ENCODE measurements at places on chromosomes 7 and 10.

DNA sequence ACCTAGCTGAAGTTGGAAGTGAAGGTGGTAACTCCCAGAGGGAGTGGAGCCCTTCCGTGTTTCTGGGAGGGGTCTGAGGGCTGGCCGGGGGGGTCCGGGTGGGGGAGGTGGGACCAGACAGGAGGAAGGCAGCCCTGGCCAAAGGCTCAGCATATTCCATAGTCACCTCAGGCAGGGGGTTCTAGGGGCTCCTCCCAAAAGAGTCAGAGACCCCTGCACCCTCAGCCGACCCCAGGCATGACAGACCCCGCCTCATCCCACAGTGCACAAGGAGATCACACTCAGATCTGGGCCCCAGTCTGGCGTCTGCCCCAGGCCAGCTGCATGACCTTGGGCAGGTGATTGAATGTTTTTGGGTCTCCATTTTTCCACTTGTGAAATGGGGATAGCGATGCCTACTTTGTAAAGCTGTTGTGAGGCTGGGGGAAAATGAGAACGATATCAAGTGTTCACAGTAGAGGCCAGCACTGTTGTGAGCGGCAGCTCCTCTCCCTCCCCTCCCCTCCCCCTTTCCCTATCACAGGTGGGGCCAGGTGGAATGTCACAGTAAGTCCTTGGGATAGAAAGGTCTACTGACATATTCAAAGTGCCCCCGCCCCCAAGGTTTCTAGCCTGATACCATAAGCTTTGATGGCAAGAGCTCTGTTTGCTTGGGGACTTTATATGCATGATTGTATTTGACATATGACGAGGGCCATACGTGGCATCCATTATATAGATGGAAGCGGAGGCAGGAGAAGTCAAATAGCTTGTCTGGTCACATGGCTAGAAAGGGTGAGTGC is 33.3 kb downstream of the DNAJB12 start:
- no peak for DNase-seq

DNA sequence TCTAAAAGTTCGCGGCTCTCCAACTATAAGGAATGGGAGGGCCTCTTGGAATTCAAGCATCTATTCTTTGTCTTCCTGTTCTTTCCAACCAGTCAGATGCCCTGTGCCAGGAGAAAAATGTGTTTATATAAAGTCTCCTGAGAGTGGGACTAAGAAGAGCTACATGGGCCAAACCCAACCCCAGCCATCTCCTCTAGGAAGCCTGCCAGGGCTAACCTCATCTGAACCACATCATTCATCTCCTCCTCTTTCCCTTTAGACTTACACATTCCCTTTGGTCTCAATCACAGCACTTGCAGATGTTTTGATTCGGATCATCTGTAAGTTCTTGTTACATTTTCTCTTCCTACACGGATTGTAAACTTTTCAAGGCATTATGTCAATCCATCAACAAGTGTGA is 62.6 kb downstream of the DOCK4 start:
- DNase-seq = no peak

DNA sequence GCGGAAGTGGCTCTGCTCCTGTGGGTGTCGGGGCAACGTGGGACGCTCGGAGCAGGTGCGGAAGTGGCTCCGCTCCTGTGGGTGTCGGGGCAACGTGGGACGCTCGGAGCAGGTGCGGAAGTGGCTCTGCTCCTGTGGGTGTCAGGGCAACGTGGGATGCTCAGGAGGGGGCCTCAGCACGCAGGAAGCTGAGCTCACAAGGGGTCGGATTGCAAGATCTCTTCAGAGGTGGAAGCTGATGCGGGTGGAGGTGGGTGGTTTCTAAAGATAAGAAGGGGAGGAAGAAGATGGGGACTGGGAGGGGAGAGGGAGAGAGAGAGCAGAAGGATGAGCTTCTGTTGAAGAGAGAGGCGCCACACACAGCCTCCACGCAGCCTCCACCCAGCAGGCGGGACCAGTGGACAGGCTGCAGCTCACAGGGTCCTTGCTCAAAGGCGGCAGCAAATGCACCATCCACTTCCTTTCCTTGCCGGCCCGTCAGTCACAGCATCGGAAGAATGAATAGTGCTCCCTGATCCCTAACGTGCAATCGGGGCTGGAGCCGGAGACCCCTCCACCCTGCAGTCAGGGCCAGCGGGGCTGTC is 78.7 kb downstream of the PTPRN2 start:
- no peak for DNase-seq

DNA sequence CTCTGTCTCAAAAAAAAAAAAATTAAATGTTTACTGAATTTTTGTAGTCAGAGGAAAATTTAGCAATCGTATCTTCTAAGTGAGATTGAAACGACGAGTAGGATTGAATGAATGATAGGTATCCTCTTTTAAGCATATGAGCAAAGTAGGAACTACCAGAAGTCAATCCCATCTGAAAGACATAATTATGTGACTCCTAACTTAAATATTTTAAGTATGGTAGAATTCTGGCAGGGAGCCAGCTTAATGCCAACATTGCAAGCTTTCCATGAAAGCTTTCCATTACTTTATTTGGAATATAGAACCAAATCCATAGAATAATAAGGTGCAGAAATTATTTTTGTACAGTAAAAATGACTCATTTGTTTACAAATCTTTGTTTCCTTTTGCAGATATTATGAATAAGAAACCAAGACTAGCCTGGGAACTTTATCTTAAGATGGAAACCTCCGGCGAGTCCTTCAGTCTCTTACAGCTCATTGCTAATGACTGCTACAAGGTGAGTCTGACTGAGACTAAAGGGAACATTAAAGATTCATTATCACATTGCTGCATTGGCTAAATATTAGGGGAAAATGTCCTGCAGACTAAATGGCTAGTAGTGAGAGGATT is 50.2 kb upstream of the UBN2 start:
- no peak for DNase-seq

GRCh38 chr10:101611096-101611905 is 23.2 kb downstream of the DPCD start:
- peak; percentile 43 for DNase-seq

GRCh38 chr7:22597844-22598243 is 97.9 kb upstream of the STEAP1B start:
- no peak for DNase-seq

- no peak for DNase-seq
Observed at GRCh38 chr10:125505648-125506047, 177.3 kb downstream of the TEX36 start.

- DNase-seq = no peak
Observed at GRCh38 chr10:24590697-24591457, 132.8 kb downstream of the ARHGAP21 start.

DNA sequence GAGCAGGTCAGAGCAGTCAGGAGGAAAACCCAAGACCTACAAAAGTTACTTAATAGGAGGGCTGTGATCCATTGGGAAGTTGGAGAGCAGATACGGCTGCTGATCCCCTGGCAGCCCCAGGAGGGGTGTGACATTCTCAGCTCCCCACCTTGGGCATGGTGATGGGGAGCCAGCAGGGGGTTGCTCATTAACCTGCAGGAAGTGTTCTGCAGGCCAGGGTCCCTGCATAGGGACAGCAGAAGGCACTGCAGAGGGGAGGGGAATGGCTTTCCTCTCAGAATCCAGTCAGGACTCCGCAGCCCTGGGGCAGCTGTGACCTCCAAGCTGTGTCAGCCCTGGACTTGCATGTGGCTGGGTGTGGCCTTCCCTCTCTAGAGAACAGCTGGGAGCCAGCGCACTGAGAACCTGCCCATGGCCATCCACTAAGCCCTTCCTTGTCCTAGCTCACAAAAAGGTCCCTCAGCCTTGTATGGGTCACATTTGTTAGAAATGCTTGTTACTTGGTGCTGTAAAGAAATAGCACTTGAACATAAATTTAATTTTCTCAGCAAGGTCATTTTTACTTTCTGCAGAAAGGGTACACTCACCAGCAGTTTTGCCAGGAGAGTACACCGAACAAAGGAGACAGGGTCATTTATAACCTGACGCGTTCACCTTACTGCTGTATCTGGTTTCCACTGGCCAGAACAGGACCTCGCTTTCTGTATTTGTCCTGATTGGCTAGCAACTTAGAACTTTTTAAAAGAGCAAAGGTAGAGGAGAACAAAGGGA is 169.6 kb downstream of the COBL start:
- DNase-seq = no peak

DNA sequence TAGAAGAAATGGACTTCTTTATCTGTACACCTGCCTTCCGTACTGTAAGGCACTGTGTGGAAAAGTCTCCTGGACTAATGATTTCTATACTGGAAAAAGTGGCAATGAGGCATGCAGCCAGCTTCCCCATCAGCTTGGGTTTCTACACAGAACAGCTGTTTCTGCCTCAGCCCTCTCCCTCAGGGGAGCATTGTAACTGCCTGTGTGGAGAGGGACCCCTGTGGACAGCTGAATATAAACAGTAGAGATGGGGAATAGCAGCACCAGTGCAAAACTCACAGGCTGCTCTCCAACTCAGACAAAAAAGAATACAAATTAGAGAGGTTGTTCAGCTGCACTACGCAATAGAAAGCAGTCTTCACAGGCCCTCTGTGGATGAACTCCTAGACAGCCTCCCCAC is 451.3 kb upstream of the MBL2 start:
- no peak for DNase-seq

GRCh38 chr10:106280896-106281460 is 883.5 kb downstream of the SORCS1 start:
- DNase-seq = no peak

DNA sequence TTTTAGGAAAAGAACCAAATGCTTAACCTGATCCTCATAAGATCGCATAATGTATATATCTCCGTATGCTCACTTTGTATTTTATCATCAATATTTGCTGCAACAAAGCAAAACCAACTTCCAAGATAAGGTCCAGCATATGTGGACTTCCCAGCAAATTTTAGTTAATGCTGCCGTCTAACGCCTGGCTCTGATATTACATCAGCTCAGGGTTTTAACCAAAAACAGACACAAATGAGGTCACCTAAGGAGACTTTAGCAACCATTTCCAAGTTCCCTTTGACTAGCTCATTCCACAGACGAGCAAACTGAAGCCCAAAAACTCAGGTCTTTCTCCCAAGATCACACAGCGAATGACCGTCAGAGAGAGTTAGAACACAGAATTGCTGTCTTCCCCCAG is 59.4 kb upstream of the UCN3 start:
- DNase-seq = no peak

- no peak for DNase-seq
Observed at GRCh38 chr7:137203351-137203750, 140.2 kb downstream of the PTN start.

- no peak for DNase-seq
Observed at GRCh38 chr7:45638916-45639315, 64.7 kb downstream of the ADCY1 start.

- DNase-seq = no peak
Observed at GRCh38 chr10:15365692-15366091, 5.4 kb downstream of the FAM171A1 start.

DNA sequence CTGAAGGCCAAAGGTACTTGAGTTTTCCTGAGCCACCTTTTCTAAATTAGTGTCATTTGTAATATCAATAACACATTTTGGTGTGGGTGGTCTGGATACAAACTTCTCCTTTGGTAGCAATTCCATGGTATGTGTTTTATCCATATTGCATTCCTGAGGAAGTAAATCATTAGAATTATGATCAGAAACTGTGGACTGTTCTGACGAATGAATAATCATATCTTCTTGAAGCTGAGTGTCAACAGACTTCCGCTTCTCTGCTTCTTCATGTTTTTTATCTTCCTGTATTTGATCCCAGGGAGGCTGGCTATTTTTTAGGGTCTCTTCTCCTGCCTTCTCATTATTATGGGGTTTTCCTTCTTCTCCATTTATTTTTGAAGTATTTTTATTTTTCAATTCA is 81.4 kb downstream of the NRBF2 start:
- no peak for DNase-seq

GRCh38 chr10:31146491-31147209 is 115.0 kb upstream of the ZNF438 start:
- DNase-seq = peak; percentile 27

DNA sequence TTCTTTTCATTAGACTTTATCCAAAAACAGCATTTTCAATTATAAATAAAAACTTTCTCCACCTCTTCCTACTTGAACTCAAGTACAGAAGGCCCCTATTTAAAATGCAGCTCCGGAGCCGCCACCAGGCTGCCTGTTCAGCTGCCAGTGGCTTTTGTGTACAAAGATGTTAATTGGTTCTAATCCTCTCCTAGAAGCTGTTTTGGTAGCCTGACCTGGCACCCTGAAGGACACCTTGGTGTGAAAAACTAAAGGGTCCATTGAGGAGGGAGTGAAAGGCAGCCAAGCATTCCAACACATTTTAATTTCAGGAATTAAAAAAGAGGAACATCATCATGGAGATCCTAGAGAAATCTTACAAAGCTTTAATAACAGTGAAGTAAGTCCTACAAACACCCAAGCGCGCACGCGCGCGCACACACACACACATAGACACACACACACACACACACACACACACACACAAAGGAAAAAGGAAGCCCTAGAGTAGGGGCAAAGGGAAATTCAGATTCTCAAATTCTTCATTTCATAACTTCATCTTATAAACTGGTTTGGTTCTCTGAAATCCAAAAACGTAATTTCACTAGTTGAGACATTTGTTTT is 41.4 kb downstream of the VAX1 start:
- no peak for DNase-seq

DNA sequence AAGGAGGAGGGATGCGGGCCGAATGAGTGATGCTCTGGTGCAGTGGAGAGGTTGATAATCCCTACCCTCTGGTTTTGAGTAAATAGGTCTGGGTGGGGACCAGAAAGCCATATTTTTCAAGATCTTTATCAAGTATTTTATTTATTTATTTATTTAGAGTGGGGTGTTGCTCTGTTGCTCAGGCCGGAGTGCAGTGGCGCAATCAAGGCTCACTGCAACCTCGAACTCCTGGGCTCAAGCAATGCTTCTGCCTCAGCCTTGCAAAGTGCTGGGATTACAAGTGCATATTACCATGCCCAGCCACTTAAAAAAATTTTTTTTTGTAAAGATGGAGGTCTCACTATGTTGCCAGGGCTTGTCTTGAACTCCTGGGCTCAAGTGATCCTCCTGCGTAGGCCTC is 21.6 kb downstream of the SVIL start:
- no peak for DNase-seq

GRCh38 chr10:100810091-100810834 is 64.9 kb downstream of the PAX2 start:
- DNase-seq = no peak

DNA sequence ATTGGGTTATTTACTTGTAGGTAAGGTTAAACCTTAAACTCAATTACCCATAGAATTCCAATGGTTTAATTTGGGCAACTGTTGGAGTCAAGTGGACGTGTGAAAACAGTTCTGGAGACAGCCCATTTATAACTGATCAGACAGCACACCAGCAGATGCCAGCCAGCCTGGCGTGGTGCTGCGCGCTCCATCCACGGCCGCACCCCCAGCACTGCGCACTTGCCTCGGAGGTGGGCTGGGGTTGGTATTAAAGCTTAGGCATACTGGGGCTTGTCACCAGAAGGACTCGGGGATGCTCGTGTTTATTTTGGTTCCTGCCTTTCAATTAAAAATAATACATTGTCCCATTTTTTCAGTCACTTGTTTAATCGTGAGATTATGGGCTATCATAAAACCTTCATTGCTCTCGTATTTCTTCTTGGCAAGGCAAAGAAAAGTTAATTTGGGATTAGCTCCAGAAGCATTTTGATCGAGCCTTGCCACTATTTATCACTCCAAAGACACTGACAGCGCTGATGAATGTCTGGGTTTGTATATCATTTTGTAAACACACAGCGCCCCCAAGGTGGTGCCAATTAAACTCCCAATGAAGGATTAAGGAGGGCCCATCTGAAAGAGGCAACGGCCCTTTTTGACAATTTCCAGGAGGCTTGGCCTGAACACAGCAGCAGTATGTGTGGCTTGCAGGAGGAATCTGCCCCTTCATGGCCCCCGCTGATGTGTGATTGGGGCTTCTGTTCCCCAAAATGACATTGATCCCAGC is 204.5 kb upstream of the CXCL12 start:
- DNase-seq = no peak

Data from activated CD8-positive, alpha-beta T cell treated with anti-CD3 and anti-CD28 coated beads, Interleukin-2, amount 10 ng/mL, durations not matched to agents 7 days and 5 days (primary cell).